ENCODE measurements at places on chromosomes 12 and 14.

DNA sequence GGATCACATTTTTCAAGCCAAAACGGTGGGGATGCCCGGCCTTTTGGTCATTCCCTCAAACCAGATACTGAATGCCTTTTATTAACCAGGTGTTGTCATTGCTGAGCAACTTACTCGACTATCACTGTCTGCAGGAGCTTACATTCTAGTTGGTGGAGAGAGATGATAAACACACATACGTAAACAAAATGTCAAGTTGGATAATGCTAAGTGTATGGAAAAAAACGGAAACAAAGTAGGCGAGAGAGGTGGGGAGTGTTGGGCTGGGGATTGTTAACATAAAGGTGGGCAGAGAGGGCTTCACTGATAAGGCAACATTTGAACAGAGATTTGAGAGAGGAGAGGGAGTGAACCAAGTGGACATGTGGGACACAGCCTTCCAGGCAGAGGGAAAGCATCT, 4.5 kb downstream of the C12orf43 start:
- DNase-seq, result no peak

DNA sequence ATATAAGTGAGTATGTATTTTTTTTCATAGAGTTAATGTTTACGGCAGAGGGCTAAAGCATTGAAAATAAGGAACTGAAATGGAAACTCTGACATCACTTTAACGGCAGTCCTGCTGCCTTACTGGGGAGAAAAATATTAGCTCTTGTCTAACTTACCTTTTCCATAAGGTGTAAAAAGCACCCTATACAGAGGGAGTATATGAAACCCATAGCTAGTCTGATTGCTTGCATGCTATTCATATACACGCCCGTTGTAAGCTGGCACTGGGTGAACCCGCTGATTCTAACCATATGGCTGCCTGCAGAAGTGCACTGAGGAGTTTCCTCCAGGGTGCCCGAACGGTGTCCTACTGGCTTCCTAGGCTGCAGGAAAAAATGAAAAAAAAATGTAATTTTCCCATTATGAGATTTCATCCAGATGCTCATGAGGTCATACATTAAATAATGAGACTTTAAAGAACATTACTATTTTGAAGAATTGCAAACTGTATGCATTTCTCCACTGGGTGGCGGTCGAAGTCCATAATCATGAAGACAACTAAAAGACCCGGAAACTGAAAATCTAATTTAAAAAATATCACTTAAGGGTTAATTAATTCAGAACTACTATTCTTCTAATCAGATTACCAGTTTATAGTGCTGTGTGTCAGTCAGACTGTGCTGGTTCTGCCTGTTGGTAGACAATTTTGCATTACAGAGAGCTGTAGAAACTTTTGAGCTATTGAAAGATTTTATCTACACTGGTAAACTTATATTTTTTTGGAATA, 144.7 kb downstream of the ALX1 start:
- DNase-seq, result no peak

- DNase-seq, result no peak
Measured at GRCh38 chr12:28507033-28507432, 316.8 kb downstream of the CCDC91 start.

DNA sequence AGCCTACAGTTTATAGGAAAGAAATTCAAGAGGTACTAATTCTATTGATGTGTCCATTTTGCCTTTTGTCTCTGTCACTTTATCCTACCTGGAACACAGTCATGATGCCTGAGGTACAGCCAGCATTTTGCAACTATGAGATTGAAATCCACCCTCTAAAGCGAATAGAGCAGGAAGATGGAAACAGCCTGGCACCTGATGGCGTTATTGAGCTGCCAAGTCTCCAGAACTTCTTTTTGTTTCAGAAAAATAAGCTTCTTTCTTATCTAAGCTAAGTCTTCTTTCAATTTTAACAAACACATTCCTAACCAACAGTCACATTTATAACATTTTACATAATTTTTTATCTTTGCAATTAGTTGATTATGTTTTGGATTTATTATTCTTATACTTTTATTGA, 182.1 kb downstream of the PAWR start:
- DNase-seq, result no peak

- DNase-seq, result no peak
Measured at GRCh38 chr14:89085737-89086382, 261.4 kb downstream of the TTC8 start.

DNA sequence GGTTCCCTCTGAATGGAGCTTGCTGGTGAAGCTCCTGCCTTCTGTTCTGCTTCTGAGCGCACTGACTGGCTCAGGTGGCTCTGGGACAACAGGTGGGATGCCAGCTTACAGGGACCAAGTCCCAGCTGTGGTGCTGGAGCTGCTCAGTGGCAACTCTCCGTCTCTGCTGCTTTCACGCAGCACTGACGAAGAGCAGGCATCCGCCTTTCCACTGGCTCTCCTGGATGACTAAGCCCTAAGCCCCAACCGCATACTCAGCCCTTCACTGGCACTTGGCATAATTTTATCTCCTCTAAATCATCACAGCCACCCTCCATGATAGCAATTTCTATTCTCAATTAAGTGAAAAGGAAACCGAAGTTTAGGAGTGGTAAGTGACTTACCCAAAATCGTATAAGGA, 3.7 kb upstream of the RTL1 start:
- no peak for DNase-seq

DNA sequence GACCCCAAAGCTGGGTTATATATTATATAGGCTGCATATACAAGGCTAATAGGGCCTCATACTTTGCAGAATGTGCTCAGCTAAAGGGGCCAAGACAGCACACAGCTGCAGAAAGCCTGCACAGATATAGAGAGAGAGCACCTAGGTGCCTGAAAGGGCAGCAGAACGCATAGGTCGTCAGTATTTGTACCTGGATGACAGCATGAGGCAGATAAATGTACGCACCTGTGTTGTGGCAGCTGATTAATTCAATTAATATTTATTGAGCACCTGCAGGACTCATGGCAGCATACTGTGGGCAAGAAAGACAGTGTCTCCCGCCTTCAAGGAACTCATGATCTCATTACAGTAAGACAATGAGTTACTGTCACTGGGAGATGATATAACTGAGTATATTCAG, 33.4 kb downstream of the SPTB start:
- no peak for DNase-seq

DNA sequence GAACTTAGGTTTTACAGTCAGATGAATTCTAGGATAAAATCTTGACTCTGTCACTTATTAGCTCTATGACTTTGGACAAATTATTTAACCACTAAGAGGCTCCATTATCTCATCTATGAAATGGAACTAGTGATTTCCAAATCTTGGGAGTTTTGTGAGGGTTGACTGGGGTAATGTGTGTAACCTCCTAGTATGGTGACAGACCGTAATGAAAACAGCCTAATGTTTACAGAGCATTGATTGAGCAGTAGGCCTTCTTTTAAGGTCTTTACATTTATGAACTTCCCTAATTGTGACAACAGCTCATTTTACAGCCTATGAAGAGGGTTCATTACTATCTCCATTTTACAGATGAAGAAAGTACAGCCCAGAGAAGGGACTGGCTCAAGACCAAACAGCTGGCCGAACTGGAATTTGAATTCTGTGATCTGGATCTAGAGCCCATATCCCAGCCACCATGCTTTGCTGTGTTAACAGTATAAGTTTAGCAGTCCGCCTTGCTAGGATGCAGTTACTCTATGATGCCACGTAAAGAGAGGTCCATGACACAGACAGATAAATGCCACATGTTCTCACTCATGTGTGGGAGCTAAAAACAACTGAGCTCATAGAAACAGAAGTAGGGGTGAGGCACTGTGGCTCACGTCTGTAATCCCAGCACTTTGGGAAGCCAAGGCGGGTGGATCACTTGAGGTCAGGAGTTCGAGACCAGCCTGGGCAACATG, 9.1 kb upstream of the FBXL14 start:
- no peak for DNase-seq

GRCh38 chr12:76457010-76457409, 102.6 kb downstream of the OSBPL8 start:
- no peak for DNase-seq
